ENCODE measurements at places on chromosomes 13 and 19. TPM values are rescaled to one million over a fixed set of nuclear protein-coding genes. Genes with fewer than 3 reads are reported as not detected.

DNA sequence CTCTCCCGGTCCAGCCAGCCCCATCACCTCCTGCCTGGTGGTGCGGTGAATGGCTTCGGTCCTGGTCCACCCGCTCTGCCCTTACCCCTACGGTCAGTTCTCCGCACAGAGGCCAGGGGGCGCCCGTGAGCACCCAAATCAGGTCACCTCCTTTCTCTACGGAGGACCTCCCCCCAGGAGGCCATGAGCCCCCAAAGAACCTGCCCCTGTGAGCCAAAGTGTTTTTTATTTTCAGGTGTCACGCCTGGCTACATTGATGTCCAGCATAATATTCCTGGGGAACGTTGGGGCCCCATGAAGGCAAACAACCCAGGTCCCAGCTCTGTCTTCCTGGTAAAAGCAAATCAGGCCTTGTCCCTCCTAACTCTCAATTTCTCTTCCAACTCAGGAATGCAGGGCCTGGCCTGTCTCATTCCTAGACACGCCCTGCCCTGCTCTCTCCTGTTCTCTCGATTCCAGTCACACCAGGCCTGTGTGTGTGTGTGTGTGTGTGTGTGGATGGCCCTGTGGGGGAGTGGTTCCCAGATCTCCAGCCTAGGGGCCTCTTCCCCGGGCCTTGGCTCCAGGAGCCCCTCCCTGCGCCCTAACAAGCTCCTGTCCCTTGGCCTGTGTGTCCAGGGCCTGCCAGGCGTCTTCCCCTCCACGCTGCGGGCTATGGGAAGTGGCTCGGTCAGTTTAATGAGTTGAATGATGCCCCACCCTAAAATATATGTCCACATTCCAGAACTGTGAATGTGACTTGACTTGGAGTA, 9.7 kb upstream of the GIPC1 start:
- peak; percentile 56 for DNase-seq

DNA sequence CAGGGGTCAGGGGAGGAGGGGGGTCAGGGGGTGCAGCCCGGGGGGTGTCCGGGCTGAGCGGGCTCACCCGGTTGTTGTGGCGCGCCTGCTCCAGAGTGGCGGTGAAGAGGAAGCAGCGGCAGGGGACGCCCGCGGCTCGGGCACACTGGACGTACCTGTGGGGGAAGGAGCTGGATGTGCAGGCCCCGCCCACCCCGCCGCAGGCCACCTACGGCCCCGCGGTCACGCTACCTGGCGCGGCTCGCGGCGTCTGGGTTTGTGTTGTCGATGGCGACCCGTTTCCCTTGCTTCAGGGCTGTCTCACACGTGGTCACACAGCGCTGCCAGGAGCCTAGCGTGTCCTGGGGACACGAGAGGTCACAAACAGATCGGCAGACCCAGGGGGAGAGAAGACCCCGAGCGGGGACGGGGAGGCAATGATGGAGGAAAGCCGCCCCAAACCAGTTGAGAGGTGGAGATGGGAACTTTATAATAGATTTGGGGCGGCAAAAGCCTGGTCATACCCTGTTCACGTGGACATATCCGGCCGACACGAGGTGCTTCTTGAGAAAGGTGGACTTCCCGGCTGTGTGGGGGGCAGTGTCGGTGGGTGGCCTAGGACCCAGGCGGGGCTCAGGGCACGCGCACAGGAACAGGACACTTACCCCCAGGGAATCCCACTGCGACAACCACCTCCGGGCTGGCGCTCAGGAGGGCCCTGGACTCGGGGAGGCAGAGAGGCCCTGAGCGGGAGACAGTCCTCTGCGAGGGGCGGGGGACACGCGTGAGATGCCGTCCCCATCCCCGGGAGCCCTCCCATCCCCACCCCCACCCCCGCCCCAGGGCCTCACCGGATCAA, 5.6 kb downstream of the PNKP start:
- DNase-seq: no peak

OR10H1 gene
- not detected for total RNA-seq

NAPSA gene
- total RNA-seq: 0.47 TPM

CLEC17A gene
- total RNA-seq: not detected

FXYD3 gene
- not detected for total RNA-seq

All from A673 (cell line).